ENCODE measurements at places on chromosomes 12 and 14.

- no peak for DNase-seq
These were observed 2.1 kb upstream of the USP44 start for GRCh38 chr12:95553197-95553943.

GRCh38 chr12:28374556-28374955 is 184.3 kb downstream of the CCDC91 start:
- no peak for DNase-seq

DNA sequence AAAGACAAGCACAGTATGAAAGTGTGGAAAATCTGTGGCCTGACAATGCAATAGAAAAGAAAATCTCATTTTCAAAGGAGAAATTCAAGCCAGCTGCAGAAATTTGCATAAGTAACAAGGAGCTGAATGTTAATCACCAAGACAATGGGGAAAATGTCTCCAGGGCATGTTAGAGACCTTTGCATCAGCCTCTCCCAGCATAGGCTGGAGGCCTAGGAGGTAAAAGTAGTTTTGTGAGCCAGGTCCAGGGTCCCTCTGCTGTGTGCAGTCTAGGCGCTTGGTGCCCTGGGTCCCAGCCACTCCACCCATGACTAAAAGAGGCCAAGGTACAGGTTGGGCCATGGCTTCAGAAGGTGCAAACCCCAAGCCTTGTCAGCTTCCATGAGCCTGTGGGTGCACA is 58.3 kb downstream of the TESPA1 start:
- no peak for DNase-seq

GRCh38 chr12:82184844-82185243 is 173.3 kb downstream of the CCDC59 start:
- no peak for DNase-seq

DNA sequence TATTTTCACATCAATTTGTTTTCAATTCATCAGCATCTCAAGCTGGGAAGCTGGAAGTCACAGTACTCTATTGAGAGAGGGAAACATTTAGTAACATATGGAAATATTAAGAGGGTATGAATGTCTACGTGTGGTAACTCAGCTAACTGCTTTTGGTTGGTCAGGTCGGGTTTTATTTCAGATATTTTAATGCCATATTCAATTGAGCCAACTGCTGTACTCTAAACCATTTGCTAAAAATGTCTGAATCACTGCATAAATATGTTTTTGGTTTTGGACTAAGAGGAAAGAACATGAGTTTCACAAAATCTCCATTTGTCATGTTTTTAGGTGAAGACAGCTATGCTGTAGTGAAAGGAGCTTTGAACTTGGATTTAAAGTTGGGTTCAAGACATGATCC is 18.9 kb upstream of the PPFIBP1 start:
- DNase-seq: no peak

Measured in 8988T (cell line).